HS-27A (cell line): ENCODE measurements at places on chromosomes 16 and 17.
A peak's percentile ranks its signal among the peaks of the same experiment; 100 is the strongest.

GRCh38 chr17:17782523-17783115 lies 54.2 kb downstream of the SREBF1 start:
- no peak for DNase-seq

- DNase-seq, result no peak
Observed at GRCh38 chr17:48471817-48472410, 41.9 kb upstream of the SKAP1 start.

DNA sequence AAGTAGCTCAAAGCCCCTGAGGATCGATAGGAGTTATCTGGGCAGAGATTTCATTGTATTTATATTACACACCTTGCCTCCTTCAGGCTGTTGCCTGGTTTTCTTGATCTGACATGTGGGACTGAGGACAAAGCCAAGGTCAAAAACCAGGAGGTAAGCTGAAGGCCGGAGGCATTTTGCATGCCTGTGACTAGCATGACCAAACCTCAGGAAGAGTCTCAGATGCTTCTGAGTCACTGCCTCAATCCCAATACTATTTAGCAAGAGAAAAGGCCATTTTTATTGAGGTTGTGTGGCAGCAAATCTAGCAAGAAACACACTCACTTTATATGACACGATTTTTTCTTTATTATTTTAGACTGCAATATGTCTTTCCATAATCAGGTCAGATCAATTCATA lies 968.1 kb downstream of the CDH11 start:
- no peak for DNase-seq

GRCh38 chr17:27635275-27635823 lies 4.4 kb downstream of the LGALS9 start:
- no peak for DNase-seq

- DNase-seq, result no peak
Observed at GRCh38 chr16:14347706-14348105, 276.6 kb downstream of the MRTFB start.

DNA sequence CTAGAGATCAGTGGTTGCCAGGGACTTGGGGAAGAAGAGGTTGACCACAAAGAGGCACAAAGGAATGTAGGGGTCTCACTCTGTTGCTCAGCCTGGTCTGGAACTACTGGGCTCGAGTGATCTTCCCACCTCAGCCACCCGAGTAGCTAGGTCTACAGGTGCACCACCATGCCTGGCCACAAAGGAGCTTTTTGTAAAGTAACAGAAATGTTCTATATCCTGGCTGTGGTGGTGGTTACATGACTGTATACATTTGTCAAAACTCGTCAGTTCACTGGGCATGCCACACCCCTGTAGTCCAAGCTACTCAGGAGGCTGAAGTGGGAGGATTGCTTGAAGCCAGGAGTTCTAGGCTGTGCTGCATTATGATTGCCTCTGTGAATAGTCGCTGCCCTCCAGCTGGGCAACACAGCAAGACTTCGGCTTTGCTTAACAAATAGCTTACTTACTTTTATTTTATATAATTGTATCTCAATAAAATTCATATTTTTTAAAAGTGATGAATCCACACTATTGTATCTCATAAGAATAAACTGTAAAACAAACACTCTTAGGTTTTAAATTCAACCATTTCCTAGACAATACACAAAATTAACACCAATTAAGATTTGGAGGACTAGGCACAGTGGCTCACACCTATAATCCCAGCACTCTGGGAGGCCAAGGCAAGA lies 5.0 kb downstream of the SKA2 start:
- no peak for DNase-seq

GRCh38 chr17:38605411-38605840 lies 326 bp downstream of the SRCIN1 start:
- DNase-seq, result no peak

DNA sequence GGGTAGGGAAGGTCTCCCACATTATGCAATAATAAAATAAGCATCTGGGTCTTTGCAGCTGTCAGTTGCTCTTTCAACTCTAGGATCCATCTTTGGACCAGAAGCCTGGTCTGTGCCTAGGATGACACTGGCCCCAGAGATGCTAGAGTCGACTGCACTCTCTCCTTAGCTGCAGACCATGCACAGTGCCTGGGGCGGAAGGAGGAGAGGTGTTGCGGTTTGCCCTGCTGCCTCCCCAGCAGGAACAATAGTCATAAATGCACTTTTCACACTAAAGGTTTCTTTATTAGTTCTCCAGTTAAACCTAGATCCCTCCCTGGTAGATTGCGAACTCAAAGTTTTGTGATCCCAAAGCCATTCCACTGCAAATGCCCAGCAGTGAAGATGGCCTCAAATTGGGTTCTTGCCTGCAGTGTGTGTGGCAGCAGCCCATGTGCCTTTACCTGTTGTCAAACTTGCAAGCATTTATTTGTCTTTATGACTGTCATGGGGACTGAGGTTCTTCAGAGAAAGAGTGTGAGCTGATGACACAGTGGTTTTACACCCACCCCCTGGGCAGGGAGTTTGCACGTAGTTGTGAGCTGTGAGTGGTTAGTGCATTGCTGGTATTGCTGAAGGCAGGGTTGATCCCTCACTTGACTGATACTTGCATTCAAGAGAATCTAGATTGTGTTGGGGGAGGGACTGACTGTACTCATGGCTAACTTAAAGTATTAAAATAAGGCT lies 10.3 kb downstream of the ATXN1L start:
- no peak for DNase-seq

DNA sequence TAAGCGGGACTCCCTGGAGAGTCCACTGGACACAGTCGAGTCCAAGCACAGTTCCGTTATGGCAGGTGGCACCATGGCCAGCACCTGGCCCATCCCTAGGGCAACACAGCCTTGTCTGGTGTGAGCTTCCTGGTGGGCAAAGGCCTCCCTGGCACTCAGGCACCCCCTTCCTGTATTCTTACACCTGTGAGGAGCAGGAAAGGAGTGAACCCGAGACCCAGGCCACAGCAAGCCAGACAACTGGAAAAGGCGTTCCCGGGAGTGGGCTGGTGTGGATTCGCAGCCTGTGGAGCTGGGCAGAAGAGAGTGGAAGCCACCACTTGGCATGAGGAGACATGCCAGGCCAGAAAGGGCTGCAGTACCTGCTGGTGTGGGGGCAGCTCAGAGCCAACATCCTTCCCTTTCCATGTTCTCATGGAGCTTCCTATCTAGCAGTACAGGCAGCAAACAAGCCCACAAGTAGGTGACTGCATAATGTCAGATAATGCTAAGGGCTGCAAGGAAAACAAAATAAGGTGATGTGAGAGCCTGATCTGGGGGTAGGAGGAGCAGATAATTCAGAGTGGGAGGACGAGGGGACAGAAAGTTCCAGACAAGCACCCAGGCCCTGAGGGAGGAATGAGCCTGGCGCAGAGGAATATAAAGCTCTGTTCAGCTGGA lies 87.0 kb downstream of the GNAO1 start:
- no peak for DNase-seq

DNA sequence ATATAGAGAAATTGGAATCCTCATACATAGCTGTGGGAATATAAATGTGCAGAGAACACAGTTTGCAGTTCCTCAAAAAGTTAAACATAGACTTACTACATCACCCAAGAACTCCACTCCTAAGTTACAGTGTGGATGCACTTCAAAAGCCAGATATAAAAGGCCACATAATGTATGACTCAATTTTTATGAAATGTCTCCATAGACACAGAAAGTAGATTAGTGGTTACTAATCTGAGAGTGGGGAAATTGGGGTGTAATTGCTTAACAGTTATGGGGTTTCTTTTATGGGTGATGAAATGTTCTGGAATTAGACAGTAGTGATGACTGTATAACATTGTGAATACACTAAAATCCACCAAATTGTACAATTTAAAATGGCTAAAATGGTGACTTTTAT lies 60.9 kb downstream of the CACNG1 start:
- DNase-seq, result no peak

GRCh38 chr17:58316260-58316960 lies 12.2 kb downstream of the TSPOAP1 start:
- no peak for DNase-seq

- DNase-seq, result peak; percentile 81
Observed at GRCh38 chr16:2531696-2532493, 687 bp upstream of the CEMP1 start.

- peak; percentile 15 for DNase-seq
Observed at GRCh38 chr16:89827383-89828198, 684 bp upstream of the SPIRE2 start.

- DNase-seq, result no peak
Observed at GRCh38 chr17:68398691-68399637, 58.3 kb downstream of the WIPI1 start.

- no peak for DNase-seq
Observed at GRCh38 chr16:85089525-85089924, 22.7 kb downstream of the CIBAR2 start.
